ENCODE measurements at places on chromosomes 11 and 22.

GRCh38 chr11:134312223-134312622 is 19.6 kb upstream of the GLB1L2 start:
- no peak for DNase-seq

GRCh38 chr11:113202431-113202830 is 112.0 kb upstream of the TTC12 start:
- no peak for DNase-seq

GRCh38 chr22:43360576-43360975 is 17.4 kb upstream of the SCUBE1 start:
- DNase-seq, result no peak

DNA sequence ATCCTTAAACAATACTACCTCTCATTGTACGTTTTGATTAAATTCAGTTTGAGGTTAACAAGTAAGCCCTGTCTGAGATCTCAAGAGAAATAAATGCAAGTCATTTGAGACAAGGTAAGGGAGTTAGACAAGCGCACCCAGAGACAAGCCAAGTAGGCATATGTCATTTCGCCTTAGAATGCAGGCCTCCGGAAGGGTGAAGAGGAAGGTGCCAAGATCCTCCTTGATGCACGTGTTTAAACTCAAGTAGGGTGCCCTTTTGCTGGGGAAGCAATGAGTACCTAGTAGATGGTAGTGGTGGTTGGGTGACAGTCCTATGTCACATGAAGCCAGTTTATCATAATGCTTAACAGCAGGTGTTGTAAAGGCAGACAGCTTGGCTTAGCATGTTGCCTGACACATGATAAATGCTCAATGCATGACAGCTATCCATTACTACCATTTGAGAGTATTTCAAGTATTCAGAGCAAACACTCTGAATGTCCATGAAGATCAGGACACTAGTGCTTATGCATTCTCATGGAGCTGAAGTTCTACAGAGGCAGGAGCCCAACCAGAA is 415.9 kb downstream of the TMEM135 start:
- no peak for DNase-seq

GRCh38 chr11:10388574-10388973 is 66.5 kb upstream of the AMPD3 start:
- DNase-seq, result no peak

- no peak for DNase-seq
Observed at GRCh38 chr22:27129266-27129665, 471.9 kb downstream of the MIAT start.

GRCh38 chr22:44082801-44083200 is 58.7 kb downstream of the PARVB start:
- no peak for DNase-seq

- DNase-seq, result no peak
Observed at GRCh38 chr11:11629368-11629767, 7.6 kb upstream of the GALNT18 start.

- DNase-seq, result no peak
Observed at GRCh38 chr11:47573321-47573720, 5.4 kb downstream of the KBTBD4 start.

- DNase-seq, result no peak
Observed at GRCh38 chr11:126111458-126112116, 48.9 kb upstream of the CDON start.

DNA sequence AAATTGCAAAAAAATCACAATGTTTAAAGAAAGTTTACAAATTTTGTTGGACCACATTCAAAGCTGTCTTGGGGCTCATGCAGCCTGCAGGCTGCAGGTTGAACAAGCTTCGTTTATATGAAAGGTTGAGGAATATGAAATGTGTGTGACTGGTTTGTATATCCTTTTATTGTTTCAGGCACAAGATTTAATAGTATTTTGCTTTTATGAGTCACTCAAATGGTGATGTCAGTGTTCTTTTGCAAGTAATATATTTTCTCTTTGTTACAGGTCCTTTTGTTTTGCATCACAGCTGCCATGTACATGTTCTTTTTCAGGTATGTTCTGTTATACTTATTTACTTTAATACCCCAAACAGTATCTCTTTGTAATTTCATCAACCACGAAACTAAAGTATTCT is 198.6 kb downstream of the TMEM135 start:
- DNase-seq, result no peak

- no peak for DNase-seq
Observed at GRCh38 chr22:48782326-48782725, 1045.3 kb downstream of the BRD1 start.

DNA sequence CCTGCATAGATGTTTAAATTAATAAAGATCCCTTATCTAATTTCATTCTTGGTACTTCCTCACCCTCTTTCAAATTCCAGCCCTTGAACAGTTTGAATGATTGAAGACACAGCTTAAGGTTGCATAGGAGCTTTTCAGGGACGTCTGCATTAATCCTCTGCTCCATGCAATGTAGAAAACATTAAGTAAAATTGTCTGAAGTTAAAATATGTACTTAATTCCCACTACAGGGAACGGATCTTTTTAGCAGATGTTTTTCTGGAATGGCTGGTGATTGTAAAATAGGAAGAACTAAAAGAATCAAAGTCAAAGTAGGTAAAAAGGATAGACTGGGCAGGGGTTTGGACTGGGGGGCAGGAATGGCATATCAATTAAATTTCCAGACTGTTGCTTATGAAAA is 58.9 kb downstream of the ABTB2 start:
- no peak for DNase-seq

- peak; percentile 79 for DNase-seq
Observed at GRCh38 chr11:130103296-130103814, 33.7 kb downstream of the APLP2 start.

DNA sequence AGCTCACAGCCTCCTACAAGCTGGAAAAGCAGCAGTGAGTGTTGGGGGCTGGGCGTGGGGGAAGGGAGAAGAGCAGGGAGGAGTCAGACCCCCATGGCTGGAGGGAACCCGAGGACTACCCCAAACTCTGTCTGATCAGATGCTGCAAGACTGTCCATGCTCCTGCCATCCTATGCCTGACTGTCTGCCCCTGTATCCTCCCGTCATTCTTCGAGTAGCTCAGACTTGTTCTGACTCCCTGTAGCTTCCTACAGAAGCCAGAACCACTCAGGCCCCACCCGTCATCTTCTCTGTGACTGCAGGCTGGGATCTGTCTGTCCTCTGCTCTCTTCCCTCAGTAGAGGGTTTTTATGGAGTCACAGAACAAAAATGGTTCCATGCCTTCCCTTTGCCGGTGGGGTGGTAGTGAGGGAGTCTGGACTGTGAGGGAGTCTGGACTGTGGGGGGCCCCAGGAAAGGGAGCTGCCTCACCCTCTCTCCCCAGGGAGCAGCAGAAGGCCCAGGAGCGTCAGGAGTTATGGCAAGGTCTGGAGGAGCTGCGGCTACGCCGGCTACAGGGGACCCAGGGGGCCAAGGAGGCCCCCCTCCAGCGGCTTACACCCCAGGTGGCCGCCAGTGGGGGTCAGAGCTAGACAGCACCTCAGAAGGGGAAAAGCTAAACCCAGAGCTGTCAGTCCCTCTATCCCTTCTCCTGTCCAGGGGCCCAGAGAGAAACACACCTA is 2.3 kb downstream of the GPHA2 start:
- DNase-seq, result no peak

DNA sequence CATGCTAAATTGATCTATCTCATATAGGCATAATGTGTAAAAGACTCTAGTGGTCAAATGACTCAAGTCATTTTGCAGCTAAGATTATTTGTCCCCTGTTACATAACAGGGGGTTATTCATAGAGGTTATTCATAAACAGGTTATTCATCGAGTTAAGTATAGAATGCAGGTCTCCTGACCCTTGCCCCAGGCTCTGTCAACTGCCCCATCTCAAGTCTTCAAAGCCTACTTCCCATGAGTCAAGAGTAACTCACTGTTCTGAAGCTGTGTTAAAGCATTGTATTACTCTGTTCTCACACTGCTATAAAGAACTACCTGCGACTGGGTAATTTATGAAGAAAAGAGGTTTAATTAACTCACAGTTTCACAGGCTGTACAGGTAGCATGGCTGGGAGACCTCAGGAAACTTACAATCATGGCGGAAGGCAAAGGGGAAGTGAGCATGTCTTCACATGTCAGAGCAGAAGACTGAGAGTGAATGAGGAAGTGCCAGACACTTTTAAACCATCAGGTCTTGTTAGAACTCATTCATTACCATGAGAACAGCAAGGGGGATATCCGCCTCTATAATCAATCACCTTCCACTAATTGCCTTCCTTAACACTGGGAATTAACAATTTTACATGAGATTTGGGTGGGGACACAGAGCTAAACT is 226.2 kb upstream of the BLID start:
- DNase-seq, result no peak

DNA sequence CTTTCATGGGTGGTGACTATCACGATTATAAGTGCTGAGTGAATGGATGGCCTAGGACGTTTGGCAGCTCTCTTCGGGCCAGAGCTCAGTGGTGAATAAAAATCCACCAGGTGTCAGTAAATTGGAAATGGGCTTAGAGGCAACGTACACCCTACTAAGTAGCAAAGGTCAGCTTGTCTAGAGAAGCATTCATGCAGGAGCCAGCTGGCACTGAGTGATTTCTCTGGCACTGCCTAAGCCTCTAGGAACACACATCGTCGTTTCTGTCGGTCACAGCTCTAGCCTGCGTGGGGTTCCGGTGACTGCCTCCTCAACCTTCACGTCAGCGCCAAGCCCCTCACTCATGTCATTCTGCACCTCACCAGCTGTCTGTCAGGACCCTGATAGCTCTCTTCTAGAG is 192.4 kb upstream of the NTM start:
- no peak for DNase-seq
